ENCODE measurements at places on chromosomes 7 and 10.

DNA sequence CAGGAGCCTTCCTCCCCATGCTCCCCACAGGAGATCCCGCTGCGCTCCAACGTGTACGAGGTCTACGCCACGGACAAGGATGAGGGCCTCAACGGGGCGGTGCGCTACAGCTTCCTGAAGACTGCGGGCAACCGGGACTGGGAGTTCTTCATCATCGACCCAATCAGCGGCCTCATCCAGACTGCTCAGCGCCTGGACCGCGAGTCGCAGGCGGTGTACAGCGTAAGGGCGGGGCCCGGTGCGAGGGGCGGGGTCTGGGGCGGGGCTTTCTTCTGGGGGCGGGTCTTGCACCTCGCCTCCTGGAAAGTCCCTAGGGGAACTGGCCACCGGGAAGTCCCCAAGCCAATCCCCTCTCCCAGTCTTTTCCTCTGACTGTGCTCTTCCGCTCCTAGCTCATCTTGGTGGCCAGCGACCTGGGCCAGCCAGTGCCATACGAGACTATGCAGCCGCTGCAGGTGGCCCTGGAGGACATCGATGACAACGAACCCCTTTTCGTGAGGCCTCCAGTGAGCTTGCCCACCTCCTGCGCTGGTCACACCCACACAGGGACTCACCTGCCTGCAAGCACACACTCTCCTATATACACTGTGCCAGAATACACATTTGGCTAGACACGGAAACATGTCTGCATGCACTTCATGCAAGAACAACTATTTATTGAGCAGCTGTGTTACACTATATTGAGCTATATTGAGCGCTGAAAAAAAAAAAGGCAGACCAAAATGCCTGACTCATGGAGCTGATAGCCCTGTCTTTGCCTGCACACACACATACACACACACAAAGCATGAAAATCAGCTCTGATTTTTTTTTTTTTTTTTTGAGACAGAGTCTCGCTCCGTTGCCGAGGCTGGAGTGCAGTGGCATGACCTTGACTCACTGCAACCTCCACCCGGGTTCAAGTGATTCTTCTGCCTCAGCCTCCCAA, 32.7 kb upstream of the VSIR start:
- DNase-seq: peak; percentile 58

DNA sequence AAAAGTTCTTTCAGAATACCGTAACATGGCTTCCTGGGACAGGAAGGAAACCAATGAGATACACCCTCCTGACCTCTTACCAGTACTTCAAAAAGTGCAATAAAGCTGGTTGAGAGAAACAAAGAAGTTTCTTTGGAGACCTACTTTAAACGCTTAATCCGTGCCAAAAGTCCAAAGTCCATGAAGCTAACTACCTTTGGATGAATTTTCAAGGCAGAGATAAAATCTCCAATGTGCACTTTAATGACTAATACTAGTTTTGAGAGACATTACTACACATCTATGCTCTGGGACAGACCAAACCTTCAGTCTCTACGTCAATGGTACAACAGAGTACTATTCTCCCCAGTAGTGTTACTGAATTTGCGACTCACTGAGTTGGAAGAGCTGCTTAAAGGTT, 46.1 kb downstream of the UBE2H start:
- DNase-seq: no peak

- DNase-seq: no peak
These were observed 188.3 kb upstream of the NFE2L3 start for GRCh38 chr7:25963733-25964132.

- peak; percentile 50 for DNase-seq
These were observed 309.2 kb downstream of the GFRA1 start for GRCh38 chr10:115963848-115964247.

GRCh38 chr7:69847921-69848612, 249.8 kb downstream of the AUTS2 start:
- DNase-seq: peak; percentile 98

- DNase-seq: no peak
These were observed 23.8 kb downstream of the TMEM196 start for GRCh38 chr7:19749658-19750057.

DNA sequence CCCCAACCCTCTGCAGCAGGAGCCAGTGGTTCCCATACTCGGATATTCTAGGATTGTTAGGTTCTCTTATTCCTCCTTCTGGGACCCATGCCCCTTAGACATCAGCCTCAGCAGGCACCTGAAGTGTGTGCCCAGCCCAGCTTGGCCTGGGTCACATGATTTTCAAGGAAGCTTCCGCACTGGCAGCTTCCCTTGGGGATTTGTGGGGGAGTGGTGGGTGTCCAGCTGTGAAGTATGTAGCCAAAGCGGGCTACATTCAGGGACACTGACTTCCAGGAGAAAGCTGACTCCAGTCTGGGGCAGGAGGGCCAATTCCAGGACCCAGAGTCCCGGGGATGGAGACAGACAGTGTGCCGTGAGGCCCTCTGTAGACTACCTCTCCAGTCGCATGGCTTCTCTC, 1.3 kb downstream of the LDB1 start:
- DNase-seq: peak; percentile 78

DNA sequence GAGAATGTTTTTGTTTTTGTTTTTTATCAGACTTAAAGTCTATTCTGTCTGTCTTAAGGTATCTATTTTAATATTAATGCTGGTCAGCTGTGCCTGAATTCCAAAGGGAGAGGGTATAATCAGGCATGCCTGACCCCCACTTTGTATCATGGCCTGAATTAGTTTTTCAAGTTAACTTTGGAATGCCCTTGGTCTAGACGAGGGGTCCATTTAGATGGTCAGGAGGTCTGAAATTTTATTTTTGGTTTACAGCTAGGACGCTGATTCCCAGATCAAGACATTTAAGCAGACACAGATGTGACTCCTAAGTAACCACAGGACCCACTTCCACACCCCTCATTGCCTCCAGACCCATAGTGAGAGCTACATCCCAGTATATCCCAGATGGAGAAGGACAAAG, 189.5 kb downstream of the ARHGAP12 start:
- no peak for DNase-seq

DNA sequence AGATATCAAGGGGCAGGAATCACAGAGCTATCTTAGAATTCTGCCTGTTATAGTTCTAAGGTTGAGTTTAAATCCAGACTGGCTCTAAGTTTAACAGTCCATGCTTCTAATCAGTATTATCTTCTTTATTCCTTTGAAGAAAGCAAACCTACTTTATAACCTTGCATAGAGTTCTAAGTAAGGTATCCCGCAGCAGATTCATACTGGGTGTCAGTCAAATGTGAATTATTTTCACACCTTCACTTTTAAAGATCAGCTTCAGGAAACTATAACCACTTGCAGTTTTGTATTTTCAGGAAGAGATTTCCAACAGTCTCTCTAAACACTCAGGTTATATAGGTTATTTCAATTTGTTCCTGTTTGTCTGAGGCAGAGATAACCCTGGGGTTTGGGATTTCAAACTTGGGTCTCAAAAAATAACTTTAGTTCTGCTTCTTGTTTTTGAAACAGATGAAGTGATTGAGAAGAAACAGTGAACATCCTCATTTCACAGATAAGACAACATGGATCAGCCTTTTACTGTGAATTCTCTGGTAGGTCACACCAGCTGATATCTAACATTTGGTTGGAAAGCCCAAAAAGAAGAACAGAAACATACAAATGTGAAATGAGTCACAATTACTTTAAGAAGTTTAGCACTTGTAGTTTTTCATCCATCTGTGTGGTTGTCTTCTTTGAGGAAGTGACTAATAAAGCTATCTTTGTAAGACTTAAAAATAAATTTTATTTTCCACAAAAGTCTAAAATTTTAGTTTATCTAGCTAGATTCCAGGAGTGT, 21.4 kb downstream of the STAMBPL1 start:
- no peak for DNase-seq

- peak; percentile 75 for DNase-seq
These were observed 193.8 kb downstream of the SNX10 start for GRCh38 chr7:26485367-26485934.

DNA sequence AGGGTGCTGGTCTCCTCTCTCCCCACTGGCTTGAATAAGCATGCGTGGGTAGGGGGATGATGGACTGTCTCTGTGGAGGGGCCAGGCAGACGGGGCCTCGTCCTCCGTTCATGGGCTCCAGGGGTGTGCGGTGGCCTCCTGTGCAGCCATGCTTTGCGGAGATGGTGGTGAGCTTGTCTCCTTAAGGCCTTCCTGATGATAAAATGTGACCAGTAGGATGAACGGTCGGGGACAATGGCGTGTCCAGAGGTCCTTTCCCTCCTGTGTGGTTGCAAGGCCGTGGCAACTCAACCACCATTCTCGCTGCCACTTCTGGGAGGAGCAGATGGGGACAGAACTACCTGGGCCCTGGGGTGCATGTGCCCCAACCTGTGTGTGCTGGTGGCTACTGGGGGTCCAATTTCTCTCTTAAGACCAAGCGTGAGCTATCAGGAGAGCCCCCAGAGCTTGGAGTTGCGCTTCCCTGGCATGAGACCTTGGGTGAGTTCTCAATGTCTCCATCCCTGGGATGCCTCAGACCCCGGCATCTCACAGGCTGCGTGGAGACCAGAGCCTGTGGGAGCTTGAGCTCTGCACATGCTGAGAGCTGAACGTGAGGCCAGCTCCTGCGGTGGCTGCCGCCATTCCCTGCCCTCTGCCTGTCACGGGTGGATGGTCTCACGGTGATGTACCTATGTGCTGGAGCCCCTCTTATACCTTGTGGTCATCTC, 112.2 kb downstream of the INPP5A start:
- no peak for DNase-seq

- no peak for DNase-seq
These were observed 44.8 kb upstream of the TARP start for GRCh38 chr7:38318241-38318640.

- DNase-seq: no peak
These were observed 291.2 kb downstream of the LRMDA start for GRCh38 chr10:75722609-75723008.

- DNase-seq: no peak
These were observed 114.5 kb downstream of the LARP4B start for GRCh38 chr10:816958-817357.

DNA sequence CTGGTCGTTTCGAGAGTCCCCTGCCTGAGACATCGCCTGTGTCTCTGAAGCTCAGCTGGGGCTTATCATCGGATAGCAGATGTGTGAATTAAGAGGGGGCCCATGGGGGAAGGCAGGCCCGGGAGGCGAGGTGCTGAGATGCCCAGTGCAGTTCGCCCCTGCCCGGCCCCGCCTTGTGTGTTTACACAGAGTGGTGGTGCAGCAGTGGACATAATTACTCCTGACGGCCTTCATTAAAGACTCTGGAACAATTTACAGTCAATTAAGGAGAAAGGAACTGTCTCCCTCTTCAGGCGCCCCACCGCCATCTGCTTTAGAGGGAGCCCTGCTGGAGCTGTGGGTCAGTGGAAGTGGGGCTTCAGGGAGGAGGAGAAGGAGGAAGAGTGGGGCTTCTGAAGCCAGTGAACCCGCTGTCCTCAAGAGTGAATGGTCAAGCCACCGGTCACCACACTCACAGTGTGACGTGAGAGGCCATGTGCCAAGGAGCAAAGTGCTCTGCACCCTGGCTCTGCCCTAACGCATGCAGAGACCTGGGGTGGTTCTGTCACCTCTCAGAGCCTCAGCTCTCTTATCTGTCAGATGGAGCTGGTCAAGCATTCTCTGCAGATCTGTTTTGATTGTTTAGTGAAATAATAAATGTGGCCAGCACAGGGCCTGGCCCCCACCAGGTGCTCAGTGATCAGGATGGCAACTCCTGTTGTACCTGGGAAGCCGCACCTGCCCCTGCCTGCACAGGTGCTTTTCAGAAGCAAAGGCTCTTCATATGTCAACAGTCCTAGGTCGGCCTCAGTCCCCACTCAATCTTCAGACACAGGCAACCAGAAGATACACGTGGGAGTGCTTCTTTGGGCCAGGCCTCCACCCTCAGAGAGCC, 65.6 kb downstream of the CDH23 start:
- peak; percentile 90 for DNase-seq

- no peak for DNase-seq
These were observed 271.9 kb downstream of the PRPF18 start for GRCh38 chr10:13858709-13859108.

DNA sequence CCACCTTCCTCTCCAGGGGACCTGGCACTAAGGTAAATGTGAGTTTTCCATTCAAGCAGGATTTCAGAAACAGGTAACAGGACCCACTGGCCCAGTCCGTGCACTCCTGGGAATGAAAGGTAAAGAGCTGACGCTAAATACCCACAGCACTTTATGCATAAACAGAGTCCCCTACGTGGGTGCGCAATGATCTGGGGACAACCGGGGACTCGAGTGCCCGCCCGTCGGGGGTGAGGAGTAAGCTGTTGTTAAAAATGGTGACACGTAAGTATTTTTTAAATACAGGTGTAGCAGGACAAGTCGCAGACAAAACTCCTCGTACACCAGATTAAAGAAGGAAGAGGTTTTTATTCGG, 47.2 kb upstream of the PPP2R2D start:
- DNase-seq: no peak

GRCh38 chr10:131121511-131122035, 189.9 kb downstream of the TCERG1L start:
- DNase-seq: no peak

- peak; percentile 39 for DNase-seq
These were observed 2.2 kb upstream of the LOXL4 start for GRCh38 chr10:98270073-98270740.

GRCh38 chr7:22909917-22910316, 87.3 kb upstream of the TOMM7 start:
- no peak for DNase-seq

GRCh38 chr7:74206589-74207120, 3.2 kb upstream of the LAT2 start:
- peak; percentile 74 for DNase-seq

DNA sequence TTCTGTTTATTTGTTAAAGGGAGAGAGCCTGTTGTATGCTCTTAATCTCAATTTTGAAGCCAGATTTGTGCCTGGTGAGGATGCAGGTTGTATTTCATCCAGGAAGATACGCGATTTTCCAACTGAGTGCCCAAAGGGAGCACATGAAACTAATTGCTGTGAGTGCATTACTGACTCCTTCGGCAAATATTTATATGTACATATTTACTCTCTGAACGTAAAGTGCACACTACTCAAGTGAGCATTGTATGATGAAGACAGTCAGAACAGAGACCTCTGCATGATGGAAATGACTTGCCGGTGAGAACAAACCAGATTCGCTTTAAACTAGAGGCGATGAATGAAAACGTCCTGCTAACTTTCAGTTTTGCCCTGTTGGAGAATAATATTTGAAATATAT, 130.1 kb downstream of the MALRD1 start:
- peak; percentile 37 for DNase-seq
